ENCODE measurements at places on chromosomes 6 and 20.

DNA sequence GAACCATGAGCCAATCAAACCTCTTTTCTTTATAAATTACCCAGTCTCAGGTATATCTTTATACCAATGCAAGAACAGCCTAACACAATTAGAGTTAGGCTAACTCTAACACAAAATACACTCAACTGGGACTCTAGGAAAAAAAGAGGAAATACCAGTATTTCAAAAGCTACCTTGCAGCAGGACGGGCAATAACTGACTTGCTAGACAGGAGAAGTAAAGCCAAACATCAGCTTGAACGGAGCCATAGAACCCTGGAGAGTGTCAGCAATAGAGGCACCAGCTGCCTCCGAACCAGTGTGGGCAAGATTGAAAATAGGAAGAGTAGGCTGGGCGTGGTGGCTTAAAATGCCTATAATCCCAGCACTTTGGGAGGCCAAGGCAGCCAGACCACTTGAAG is 162.0 kb upstream of the SOX4 start:
- DNase-seq = no peak

DNA sequence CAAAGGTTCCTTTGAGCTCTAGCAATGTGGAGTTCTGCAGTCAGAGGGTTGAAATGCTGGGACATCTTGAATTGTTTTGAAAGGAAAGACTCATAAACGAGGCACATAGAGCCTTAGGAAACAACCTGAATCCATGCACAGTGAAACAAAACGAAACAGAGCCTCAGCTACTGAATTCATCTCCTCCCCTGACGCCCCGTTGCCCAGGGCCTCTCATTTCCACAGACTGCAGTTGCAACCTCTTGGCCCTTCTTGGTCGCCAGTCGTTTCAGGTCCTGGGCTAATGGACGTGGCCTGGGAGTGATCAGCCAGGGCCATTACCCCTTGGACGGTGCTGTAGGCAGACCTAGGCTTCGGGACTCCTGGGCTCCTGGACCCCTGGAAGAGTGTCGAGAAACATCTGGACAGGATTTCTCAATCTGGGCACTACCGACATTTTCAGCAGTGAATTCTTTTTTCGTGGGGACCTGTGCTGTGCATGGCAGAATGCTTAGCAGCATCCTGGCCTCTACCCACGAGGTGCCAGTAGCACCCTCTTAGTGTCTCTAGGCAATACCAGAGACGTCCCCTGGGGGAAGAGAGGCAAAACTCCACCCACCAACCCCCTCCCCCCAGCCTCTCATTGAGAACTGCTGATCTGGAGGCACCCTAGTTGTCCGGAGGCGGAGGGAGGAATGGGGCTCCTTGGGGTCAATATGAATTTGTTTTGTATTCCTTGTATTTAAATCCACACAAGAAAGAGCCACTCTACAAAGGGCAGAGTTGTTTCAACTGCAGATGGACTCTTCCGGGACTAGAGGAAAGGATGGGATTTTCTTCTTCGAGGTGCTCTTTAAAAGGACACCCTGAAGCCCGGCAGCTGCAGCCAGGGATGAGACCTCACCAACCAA is 50.2 kb downstream of the TMEM242 start:
- DNase-seq = no peak

GRCh38 chr6:158322724-158323560 is 10.7 kb downstream of the TULP4 start:
- DNase-seq = no peak

DNA sequence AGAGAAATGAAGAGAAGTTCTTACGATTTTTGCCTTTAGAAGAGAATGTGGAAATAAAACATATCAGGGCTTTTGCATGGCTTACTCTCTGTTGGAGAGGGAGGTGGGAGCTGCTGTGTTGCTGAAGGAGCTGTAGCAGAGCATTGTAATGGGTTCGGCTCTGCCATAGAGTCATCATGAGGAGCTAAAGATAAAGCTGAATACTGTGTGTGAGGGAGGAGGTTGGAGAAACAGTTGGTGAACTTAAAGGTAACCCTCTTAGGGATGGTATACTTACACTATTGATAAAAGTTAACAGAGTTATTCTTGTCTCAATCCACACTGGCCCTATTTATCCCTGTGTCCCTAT is 34.8 kb downstream of the CTNNBL1 start:
- DNase-seq = no peak

DNA sequence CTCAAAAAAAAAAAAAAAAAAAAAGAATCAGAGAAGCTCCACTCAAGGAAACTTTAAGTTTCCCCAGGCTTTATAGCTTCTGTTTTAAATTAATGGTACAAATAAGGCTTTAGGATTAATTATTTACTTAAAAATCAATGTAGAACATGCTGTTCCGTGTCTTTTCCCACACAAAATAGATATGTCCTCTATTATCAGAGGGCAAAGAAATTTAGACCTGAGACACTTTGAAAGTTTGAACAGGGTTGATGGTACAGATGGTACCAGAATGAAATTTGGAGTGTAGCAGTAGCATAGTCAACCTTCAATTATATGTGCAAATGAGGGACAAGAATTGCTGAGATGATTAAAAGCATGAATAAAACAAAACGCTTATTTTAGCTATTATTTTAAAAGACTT is 32.2 kb upstream of the REV3L start:
- DNase-seq = no peak

DNA sequence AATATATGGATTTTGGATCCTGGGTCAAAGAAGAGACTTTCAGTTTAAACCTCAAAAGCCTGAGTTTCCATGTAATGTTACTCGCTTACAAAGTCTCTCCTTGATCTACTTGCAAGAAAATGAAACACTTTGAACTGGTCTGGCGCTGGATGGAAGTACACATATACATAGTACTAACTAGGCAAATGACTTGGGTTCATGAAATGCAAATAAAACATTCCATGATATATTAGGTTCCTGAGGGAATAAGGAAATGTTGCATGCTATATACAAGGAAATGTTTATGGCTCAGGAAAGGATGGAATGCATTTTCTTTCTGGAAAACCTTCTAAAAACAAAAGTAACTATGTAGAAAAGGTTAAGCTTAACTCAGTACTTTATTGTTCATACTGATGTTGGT is 11.4 kb upstream of the TXLNB start:
- DNase-seq = no peak

DNA sequence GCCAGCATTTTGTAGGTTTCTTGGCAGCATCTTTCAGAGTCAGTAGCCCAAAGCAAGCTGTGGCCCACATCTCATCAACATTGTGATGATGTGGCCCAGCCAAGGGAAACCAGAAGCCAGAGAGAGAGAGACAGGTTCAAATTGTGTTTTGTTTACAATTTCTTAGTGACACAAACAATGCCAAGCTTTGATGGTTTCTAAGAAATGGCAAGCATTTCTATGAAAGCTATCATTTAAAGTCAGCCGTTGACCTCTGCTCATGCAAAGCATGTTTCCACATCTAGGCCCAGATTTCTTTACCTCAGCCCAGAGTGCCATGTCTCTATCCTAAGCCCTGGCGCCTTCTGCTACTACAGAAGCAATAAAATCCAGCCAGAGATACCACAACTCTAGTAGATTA is 32.9 kb downstream of the GCM1 start:
- no peak for DNase-seq

DNA sequence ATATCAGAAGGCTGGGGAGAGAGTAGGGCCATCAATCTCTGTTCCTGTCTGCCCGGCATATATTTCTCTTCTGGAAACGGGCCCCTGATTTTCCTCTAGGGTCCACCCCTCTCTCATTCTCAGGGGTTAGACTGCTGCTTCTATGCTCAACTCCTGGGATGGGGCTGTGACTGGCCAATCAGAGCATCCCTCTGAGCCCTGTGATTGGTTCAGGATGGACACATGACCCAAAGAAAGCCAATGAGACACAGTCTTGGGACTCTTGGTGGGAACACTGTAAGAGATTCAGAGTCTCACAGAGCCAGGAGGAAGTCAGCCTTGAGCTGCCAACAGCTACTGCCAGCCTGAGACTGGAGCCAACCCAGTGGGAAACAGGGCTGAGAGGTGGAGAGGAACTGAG is 31.0 kb upstream of the KCNB1 start:
- DNase-seq = no peak

DNA sequence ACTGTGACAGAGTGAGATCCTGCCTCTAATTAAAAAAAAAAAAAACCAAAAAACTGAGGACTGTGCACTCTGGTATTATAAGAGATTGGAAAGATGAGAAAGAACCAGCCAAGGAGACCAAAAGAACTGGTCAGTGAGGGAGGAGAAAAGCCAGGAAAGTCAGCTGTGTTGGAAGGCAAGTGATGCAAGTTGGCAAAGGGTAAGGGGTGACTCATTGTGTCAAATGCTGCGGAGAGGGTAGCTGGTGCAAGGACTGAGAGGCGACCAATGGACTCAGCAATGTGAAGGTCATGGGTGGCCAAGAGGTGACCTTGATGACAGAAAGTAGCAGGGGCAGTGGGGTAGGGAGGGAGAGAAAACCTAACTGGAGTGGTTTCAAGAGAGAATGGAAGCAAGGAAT is 27.4 kb upstream of the LRRN4 start:
- DNase-seq = peak; percentile 32

DNA sequence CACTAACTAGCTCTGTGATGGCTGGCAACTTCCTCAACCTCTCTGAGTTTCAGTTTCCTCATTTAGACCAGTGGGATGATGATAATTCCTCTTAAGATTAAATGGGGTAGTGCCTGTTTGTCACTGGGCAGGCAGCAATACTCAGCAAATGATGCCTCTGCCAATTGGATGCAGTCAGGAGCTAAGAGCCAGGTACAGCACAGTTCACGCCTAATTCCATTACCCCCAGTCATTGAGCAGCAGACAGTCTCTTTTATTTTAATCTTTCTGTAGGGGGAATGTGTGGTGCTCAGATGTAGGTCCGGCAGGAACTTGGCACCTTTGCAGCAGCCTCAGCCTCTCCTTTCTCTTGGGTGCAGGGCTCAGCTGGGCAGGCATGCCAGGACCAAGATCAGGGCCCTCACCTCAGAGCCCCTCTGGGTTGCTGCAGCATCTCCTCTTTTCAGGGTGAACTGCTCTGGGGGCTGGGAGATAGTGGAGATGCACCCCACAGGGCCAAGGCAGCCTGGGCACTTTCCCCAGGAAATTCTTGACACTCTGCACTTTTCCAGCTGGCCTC is 243.8 kb downstream of the LRFN2 start:
- DNase-seq = no peak

- DNase-seq = no peak
These were observed 31.6 kb upstream of the MANEA start for GRCh38 chr6:95545686-95546085.

- no peak for DNase-seq
These were observed 94.1 kb downstream of the LRRC1 start for GRCh38 chr6:53888931-53889330.

DNA sequence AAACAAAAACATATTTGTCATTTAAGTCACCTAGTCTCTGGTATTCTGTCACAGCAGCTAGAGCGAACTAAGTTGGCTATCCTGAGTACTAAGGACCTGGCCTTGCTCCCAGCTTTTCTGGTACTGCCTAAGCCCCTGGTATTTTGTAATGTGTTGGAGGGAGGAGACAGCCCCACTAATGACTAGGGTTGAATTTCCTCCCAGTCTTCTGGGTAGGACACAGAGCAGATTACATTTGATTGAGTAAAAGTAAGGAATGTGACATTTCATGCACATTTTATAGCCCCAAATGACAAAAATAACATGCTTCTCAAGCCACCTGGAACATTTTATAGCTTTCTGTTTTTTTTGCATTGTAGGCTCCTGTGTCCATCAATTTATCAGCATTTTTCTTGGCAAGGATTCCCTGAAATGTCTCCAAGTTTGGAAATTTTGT is 47.9 kb upstream of the DDR1 start:
- DNase-seq = peak; percentile 65

DNA sequence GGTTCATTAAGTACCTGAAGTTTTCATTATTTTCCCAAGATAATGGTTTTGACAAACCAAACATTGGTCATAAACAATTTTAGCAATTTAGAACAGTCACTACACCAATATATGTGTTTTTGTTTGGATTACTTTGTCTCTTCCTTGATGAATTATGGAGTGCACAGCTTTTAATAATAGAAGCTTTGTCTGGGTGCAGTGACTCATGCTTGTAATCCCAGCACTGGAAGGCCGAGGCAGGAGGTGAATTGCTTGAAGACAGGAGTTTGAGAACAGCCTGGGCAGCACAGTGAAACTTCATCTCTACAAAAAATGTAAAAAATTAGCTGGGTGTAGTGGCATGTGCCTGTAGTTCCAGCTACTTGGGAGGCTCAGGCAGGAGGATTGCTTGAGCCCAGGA is 89.4 kb upstream of the ANKEF1 start:
- DNase-seq = peak; percentile 24
